DMS 273 treated with DMSO at 0.1 percent for 48 hours (cell line): ENCODE measurements at places on chromosomes 11 and 22.

- no peak for DNase-seq
Observed at GRCh38 chr11:57111619-57112018, 70.1 kb upstream of the LRRC55 start.

DNA sequence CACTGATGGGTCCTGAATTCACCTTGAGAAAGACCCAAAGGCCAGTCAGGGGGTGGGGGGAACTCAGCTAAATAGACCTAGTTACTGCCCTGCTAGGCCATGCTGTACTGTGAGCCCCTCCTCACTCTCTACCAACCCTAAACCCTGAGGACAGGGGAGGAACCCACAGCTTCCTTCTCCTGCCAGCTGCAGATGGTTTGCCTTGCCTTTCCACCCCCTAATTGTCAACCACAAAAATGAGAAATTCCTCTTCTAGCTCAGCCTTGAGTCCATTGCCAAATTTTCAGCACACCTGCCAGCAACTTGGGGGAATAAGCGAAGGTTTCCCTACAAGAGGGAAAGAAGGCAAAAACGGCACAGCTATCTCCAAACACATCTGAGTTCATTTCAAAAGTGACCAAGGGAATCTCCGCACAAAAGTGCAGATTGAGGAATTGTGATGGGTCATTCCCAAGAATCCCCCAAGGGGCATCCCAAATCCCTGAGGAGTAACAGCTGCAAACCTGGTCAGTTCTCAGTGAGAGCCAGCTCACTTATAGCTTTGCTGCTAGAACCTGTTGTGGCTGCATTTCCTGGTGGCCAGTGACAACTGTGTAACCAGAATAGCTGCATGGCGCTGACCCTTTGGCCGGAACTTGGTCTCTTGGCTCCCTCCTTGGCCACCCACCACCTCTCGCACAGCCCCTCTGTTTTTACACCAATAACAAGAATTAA is 2.4 kb upstream of the TTC36 start:
- no peak for DNase-seq

DNA sequence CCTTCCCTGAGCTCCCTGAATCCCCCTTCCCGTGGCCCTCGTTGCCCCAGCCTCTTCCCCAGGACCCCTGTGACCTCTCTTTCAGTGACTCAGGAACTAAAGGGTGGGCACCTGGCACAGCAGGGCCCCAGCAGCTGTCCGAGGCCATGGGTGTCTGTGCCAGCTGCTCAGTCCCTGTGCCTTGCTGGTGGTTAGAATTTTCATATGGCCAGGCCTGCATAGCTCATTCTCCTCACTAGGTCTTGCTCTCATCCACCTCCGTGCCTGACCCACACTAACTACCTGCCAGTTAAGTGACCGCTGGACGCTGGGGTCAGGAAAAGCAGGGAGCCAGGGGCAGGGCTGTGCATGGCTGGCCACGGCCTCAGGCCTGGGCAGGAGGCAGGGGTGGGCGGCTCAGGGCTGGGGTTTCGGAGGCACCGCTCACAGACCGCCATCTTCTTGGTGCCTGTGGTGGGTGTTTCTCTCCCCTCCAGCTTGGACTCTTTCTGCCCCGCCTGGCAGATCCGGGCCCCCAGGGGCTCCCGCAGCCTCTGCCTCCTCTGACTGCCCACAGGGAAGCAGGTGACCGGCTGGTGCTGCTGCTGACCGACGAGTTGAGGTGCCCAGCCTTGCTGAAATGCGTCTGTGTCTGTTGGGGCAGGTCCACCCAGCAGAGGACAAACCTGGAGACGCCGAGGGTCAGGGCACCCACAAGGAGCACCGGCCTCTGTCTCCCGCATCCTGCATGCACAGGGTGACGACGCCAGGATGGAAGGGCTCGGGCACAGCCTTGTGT is 20.3 kb downstream of the MRGPRD start:
- no peak for DNase-seq

DNA sequence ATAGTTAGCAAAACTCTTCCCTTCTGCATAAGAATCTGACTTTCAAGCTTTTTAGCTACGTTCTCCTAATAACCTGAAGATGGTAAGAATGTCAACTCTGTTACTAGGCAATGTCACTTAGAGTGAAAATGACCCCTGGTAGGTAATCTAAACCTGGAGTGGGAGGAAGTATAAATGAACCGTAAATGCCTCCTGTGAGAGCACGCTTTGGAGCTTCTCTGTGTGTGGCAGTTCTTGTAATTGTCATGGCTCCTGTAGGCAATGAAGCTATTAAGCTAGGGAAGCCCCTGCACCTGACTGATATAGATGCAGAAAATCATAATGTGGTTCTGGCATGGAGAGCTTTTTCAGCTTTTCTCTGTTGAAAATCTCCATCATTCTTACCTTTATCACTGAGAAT is 29.4 kb downstream of the CALCA start:
- no peak for DNase-seq

DNA sequence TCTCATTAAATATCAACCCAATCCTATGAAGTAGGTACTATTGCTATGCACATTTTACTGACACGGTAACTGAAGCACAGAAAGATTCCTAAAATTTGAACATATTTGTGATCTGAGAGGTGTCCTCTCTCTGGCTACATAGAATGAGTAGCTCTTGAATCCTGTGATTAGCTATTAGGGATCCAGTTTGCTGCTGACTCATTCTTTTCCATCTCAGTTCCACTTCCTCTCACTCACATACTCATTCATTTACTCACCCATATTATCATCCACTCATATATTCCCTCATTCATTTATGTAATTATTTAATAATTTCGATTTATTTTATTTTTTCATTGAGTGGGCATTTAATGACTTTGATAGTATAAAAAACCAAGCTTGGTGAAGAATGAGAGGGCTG is 42.7 kb downstream of the OR5B17 start:
- DNase-seq: no peak

GRCh38 chr22:50504369-50505211 is 2.9 kb downstream of the LMF2 start:
- DNase-seq: no peak

GRCh38 chr11:69297787-69298266 is 3.9 kb downstream of the MYEOV start:
- DNase-seq: no peak

GRCh38 chr11:132200353-132200936 is 830.0 kb downstream of the NTM start:
- DNase-seq: no peak

- DNase-seq: no peak
Observed at GRCh38 chr11:13238879-13239514, 38.6 kb upstream of the BMAL1 start.

GRCh38 chr11:43282607-43283440 is 29.0 kb upstream of the API5 start:
- DNase-seq: peak; percentile 4

- no peak for DNase-seq
Observed at GRCh38 chr11:87265132-87265531, 227.4 kb downstream of the TMEM135 start.

GRCh38 chr11:114281388-114281956 is 14.7 kb upstream of the NNMT start:
- no peak for DNase-seq

DNA sequence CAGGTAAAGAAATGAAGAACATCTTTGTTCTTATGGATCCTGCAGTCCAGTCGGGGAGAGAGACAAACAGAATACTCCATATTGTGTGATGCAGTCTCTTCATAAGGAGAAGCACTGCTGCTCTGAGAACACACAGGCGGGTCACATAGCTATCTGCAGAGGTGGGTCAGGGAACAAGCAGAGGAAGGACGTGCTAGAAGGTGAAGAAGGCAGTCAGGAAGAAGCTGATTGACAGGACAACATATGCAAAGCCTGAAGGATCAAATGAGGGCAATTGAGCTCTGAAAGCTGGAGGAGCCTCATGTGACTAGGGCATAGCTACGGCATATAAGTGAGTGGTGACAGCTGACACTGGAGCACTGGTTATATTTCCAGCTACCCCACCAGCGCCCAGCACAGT is 122.5 kb downstream of the OPCML start:
- DNase-seq: no peak

DNA sequence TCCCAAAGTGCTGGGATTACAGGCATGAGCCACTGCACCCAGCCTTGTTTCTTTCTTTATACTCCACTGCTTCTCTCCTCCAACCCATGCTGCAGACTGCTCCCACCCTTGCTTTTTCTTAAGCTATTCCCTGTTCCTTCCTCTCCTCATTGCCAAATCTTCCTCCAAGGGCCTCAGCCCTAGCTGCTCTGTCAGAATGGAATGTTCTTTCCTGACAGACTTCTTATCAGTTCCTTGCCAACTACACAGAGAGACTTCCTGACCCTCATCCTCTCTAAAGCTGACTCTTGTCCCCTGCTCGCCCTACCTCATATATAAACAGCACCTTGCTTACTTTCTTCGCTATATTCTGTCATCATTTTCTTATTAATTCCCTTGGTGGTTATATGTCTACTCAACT is 16.9 kb upstream of the PIK3C2A start:
- no peak for DNase-seq

DNA sequence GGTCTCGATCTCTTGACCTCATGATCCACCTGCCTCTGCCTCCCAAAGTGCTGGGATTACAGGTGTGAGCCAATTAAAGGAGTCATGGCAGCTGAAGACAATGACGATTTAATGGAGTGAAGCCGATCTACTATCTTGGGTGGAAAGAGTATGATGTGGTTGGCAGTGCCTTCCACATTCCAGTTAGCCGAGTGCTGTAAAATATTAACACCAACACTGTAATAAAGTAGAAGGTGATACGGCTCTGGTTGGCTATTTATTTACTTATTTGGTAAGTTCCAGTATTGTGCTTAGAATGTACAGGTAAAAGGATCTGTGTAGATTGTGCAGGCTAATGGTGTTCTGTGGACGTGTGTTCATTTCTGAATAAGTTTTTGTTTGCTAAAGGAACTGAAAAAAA is 149.6 kb upstream of the MTMR2 start:
- no peak for DNase-seq

GRCh38 chr11:122215244-122215992 is 99.4 kb upstream of the BLID start:
- peak; percentile 11 for DNase-seq

DNA sequence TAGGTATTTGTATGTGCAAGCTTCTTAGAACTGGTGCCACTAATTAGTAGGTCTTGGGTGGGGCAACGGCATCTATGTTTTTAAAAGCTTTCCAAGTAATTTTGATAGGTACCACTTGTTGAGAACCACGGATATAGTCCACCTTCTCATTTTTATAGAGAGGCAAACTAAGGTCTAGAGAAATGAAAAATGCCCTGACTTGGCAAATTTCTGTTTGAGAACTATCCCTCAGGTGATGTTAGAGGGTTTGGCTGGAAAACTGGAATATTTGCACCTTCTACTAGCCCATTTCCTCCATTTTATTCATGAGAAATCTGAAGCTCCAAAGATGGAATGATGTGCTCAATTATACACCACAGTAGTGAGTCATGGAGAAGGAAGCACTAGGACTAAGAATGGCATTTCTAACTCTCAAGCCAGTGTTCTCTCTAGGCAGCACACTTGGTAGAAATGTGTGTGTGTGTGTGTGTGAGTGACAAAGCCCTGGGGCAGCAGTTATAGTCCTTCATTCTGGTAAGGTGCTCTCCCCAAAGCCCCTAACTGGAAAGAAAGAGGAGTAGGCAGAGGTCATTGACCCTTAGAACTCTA is 1.8 kb upstream of the TMEM86A start:
- no peak for DNase-seq

GRCh38 chr11:27681664-27682063 is 18.6 kb downstream of the BDNF start:
- no peak for DNase-seq

DNA sequence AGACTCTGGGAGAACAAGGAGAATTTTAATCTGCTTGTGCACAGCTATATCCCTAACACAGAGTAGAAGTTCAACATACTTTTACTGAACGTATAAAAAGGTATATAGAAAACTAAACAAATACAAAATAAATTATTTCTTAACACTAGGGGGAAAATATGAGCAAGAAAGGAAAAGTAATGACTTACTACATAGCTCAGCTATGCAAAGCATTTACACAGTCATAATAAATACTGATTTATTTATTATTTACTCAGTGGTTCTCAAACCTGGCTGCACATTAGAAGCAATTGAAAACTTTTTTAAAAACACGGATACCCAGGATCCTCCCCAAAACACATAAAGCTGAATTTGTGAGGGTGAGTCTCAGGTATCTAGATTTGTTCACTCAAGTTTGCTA is 182.5 kb downstream of the TTC28 start:
- DNase-seq: no peak

DNA sequence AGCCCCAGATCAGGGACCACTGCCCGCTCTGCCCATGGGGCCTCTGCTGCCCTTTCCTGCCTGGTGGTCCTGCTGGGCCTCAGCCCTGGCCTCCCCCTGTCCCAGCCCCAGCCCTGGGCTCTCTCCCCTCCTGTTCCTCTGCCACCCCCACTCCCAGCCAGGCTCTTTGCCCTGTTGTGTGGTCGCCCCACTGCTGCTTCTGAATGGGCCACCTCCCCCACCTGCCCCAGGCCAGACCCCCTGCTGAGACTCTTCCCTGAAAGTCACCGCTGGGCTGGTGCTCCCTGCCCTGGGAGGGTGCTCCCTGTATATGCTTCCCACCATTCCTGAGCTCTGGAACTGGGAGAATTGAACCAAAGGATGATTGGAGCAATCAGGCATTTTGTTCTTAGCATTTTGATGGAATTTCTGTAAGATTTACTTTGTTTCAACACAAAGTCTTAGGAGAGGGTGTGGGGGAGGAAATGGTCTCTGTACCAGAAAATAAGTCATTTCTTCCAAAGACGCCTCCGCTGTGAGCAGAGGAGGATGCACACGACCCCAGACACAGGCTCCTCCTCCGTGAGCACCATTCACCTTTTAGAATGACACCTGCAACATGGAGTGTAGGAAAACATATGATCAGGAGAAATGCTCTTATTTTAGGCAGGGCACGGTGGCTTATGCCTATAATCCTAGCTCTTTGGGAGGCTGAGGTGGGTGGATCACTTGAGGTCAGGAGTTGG is 5.2 kb downstream of the APOBEC3B start:
- DNase-seq: no peak

DNA sequence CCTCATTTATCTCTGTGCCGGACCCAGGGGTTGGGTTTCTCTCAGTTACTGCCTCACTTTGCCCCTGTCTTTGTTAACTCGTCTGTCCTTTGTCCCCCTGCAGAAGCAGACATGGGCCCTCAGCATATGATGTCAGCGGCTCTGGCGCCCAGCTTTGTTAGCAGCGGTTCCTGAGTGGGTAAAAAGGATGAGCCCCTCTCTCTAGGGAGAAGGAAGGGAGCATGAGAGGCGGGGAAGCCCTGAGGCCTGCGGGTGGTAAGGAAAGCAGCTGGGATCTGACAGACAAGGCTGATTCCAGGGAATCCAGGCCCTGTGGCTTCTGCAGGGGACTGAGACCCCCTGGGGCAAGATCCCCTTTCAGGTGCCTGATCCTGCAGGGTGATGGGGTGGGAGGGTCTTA is 51.7 kb downstream of the MCM5 start:
- DNase-seq: no peak
